Progenitor cell of endocrine pancreas (in vitro differentiated cells): ENCODE measurements at places on chromosomes 4 and X.

- no peak for DNase-seq
These were observed 256.1 kb upstream of the GIMD1 start for GRCh38 chr4:106624671-106625070.

- DNase-seq = no peak
These were observed 505.6 kb downstream of the RAPGEF2 start for GRCh38 chr4:159608436-159608835.

DNA sequence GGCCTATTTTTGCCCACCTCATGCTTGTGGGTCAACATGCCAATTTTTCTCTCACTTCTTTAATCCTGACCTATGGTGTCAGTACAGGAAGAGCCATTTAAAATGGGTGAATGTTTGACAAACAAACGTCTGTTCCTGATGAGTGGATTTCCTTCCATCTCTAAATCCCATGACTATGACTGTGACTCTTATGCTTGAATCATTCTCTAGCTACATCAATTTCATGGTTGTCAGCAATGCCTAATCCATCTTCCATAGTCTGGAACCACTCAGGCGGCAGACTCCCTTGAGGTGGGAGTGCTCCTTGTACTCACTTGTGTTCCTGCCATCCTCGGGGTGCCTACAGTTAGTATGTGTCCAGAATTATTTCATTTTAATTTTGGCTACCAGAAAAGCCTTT, 194.9 kb upstream of the RPS6KA3 start:
- DNase-seq = no peak

DNA sequence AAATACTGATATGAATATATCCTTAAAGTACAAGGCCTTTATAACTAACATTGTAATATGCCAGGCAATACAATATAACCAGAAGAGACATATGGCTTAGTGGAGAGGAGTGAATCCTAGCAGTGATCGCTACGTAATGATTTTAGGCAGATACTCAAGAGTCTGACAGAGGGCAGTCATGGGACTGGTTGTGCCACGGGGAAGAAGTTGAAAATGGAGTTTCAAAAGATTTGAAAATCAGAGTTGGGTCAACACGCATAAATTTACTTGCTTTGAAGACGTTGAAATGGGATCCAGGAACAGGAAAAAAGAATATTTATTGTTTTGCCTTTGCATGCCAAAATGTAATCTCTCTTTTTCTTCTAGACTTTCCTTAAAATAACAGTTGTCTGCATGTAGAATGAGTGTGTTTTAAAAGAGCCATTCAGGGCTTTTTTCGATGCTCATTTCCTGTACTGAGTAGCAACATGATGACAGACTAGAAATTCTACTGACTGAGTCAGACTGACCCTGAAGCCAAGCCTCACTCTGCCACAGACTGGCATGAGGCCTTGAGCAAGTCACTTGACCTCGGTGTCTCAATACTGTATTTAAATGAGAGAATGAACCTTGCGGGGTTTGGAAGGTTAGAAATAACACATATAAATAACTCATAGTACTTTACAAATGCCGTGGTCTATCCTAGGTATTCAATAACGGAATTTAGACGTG, 8.1 kb upstream of the SMS start:
- DNase-seq = no peak

DNA sequence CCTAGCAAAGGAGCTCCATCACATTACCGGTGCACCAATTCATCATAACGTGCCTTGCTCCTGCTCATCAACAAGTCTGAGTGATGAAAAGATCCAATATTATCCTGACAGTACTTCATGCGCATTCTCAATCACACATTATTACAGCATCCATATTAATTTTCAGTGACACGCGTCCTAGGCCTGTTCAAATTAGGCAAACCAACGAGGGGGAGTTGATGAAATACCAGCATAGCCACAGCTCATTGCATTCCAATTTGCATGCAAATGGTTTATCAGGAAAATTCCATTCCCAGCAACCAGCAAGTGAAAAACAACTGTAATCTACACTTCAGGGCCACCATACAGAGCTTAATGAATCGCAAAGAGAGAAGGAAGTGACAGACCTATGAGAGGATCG, 236.9 kb downstream of the DCLK2 start:
- no peak for DNase-seq

GRCh38 chr4:14787894-14788293, 214.4 kb upstream of the CPEB2 start:
- DNase-seq = no peak

GRCh38 chrX:108511721-108512120, 72.1 kb downstream of the COL4A5 start:
- no peak for DNase-seq

DNA sequence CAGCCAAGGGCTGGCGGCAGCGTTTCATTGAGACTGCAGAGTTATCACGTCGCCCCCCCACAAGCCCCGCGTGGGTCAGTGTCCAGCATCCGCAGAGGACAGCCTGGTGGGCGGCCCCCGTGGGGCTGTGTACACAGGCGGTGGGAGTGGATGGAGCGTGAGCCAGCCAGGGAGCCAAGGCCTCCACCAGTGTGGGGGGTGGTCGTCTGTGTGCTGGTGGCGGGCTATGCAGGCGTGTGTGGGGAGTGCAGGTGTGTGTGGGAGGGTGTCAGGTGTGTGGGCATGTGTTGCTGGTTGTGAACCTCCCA, 56.5 kb upstream of the NKX1-1 start:
- no peak for DNase-seq

DNA sequence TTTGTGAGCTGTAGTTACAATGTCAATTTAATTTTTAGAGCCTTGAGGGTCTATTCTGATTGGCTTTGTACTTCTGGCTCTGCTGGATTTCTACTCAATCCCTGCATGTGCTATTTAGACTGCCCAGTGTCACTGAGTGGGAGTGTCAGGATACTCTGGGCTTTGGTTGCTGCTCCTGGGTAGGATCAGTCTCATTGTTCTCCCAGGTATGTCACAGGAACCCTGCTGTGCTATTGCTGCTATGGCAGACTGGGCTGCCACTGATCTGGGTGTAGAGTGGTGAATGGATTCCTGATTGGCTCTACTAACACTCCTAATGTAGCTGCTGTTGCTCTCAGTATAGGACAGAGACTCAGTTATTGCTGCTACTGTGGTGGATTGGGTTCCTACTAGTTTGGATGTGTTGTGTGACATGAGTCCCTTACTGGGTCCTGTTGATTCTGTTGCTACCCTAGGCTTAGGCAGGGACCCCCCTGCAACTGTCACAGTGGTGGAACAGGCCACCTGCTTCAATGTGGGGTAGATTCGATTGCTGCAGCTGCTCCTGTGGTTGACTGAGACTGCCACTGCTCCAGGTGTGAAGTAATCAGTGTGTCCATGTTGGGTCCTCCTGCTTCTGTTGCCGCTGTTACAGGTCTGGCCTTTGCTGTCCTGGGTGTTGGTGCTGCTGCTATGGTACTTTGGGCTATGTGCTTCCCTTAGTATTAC, 707.8 kb upstream of the AMOT start:
- DNase-seq = no peak

DNA sequence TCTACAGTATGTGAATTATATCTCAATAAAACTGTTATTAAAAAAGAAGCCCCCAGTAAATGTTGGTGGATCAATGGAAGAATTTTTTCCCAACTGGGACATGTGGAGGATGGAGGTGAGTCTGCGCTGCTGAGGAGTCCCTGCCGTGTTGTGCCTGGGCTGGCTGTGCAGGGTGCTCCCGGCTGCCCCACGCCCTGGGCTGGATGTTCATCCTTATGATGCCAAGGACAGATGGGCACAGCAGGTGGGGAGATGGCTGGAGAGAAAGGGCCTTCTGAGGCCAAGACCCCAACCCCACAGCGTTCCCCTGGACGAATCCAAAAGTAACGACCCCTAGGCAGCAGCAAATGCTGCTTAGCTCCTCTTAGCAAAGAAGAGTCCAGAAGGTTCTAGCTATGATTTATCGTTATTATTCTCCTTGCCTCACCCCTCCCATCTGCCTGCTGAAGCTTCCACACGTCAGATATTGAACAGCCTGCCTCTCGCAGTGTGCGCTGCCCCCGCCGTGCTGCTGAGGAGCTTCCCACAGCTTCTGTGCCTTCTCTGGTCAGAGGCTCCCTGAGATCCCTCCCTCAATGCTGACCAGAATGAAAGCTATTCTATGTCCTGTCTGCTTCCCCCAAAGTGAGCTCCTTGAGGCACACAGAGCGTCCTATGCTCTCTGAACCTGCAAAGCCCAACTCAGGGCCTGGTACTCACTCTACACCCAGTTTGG, 26.5 kb downstream of the HMX1 start:
- DNase-seq = no peak

DNA sequence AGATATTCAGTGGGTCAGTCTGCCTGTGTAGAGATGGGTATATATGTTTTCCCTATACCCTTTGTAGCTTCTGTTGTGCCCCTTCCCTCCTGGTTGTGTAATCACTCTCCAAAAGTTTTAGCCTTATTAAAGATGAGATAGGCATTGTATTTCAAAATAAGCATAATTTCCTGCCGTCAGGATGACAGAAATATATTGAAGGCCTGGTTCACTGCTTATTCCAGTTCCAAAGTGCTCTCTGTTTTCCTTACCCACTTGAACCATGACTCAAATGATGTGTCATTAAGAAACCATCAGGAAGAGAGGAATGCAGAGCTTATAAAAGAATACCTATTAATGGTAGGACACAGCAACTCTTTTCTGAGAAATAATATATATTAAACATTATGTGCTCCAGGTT, 178.5 kb downstream of the GABRB1 start:
- no peak for DNase-seq

DNA sequence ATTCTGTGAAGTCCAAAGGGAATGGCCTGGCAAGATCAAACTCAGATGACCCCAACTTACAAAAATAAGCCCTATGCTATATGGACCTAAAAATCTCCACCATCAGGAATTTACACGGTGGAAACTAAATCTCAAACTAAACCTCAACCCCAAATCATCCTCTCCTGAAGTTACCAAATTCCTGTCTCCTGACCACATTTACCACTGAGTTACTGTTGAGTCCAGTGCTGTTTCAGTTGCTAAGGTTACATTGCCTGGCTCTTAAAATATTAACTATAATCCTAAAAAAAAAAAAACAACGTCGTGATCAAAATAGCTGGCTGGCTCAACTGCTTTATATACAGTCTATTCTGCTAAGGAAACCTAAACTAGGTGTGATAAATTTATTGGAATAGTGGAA, 315.2 kb upstream of the SLIT2 start:
- no peak for DNase-seq

DNA sequence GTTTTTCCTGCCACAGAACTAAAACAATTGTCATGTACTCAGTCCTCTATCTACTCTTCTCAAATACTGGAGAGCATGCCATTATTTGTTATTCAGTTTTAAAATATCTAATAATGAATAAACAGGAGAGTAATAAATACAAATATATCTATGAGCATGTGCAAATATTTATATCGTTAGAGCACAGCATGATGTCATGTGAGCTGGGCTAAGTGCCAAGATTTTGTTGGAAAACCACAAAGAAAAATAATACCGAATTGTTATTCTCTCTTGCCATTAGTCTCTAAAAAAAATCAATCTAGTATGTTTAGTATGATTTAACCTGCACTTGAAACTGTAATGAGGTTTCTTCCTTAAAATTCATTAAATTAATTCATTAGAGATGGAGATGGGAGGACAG, 97.3 kb downstream of the DDX60 start:
- DNase-seq = no peak

- DNase-seq = no peak
These were observed 80.2 kb upstream of the TLR2 start for GRCh38 chr4:153603835-153604234.

- DNase-seq = no peak
These were observed 793.4 kb upstream of the FRG1 start for GRCh38 chr4:189147005-189147929.

DNA sequence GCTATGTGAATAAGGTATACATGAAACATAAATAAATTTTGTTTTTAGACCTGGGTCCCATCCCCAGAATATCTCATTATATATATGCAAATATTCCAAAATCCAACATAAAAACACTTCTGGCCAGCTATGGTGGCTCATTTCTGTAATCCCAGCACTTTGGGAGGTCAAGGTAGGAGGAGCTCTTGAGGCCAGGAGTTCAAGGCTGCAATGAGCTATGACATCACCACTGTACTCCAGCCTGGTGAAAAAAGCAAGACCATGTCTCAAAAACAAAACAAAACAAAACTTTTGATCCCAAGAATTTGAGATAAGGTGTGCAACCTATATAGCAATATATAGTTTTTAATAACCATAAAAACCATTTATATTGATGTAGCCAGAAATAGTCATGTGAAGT, 5.4 kb upstream of the ADGRA3 start:
- DNase-seq = no peak

GRCh38 chrX:2340991-2341390, 159.8 kb downstream of the DHRSX start:
- DNase-seq = no peak

- DNase-seq = no peak
These were observed 34.1 kb upstream of the TMPRSS11F start for GRCh38 chr4:68163754-68164153.

DNA sequence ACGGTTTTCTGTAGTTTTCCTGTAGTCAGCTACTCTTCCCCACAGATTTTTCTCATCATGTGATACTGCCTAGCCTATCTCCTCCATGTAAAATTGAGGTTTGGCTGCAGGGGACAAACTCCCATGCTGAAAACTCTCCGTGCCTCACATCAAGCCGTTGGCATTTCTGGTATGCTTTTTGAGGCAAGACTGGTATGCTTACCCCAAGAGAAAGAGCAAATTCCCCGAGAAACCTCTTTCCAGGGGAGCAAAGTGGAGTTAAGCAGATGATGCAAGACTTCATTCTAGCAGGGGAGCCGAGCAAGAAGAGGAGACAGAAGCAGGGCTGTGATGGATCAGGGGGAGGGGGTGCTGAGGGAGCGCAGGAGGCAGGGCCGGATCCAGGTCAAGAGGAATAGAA, 4.8 kb downstream of the SOWAHD start:
- no peak for DNase-seq

DNA sequence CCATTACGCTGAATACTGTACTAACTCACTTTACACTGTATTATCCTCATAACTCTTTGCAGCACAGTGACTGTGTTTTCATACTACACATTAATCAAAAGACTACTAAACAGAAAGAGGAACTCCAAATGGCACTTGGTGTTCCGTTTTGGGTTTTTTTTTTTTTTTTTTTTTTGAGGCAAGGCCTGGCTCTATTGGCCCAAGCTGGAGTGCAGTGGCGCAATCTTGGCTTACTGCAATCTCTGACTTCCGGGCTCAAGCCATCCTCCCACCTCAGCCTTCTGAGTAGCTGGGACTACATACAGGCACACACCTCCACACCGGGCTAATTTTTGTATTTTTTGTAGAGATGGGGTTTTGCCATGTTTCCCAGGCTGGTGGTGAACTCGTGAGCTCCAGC, 10.7 kb downstream of the KLHL8 start:
- no peak for DNase-seq

GRCh38 chrX:78708262-78708661, 39.3 kb upstream of the LPAR4 start:
- no peak for DNase-seq

DNA sequence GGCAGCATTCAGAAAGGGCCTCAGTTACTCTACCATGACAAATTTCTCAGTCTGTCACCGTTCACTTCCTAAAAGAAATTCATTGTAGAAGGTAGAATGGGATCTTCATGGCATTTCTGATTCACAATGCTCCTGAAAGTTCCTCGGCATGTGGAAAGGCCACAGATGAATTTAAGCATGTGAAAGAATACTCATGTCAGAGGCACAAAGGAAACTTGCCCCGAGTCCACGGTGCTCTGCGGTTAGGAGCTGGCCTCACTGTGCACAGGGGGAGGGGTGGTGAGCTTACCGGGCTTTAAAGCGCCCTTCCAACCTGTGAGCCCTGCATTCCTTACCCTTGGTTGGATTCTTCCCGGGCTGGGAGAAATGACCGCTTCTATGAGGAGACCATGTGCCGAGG, 9.3 kb downstream of the TKTL1 start:
- no peak for DNase-seq
